Naive thymus-derived CD8-positive, alpha-beta T cell (primary cell): ENCODE measurements at places on chromosomes 4 and X.

DNA sequence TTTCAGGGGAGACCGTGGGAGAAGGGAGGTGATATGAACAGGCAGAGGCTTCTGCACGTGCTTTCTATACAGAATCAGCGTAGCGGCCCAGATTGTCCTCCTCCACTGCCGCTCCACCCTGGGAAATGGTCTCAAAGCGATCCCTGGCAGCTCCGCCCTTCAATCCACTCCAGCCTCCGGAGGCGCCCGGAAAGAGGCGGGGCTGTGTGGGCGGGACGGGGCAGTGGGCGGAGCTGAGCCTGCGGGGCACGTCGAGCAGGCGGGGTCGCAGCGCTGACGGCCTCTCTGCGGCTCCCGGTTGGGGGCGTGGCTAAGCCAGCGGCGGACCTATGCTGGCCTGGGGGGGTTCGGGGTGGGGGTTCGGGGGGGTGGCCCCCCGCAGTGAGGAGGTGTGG is 210 bp upstream of the SMIM10L2A start:
- DNase-seq, result peak; percentile 77

- DNase-seq, result no peak
These were observed 68.4 kb downstream of the GATB start for GRCh38 chr4:151692443-151692782.

GRCh38 chr4:75002381-75002780 is 69.5 kb downstream of the PARM1 start:
- no peak for DNase-seq

- DNase-seq, result no peak
These were observed 823 bp upstream of the MAN2B2 start for GRCh38 chr4:6573986-6574746.

DNA sequence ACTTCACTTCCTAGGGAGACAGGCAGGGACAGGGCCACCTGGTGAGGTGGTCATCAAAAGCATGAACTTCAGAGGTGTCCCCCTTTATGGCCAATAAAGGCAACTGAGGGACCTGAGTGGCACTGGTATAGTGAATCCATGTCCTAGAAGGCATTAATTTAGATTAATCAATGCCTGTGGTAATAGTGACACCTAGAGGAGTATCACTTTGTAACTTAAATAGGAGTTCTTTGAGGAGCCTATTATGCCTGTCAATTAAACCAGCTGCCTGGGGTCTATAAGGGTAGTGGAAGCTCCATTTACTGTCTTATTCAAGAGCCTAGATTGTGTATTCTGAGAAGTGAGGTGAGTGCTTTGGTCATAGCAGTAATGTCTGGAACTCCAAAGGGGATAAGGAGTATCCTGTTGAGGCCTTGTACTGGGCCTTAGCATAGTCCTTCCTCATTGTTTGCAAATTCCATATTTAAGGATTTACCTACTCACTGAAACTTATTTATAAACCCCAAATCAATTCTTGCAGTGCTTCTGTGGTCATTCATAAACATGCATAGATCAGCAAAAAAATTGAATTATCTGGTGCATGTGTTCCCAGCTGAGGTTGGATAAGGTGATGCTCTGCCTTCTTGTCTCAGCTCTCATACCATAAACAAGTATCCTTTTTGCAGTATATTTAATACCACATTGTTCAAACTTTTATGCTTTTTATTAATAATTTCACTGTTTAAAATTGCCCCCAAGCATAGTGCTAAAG is 213.8 kb upstream of the RADX start:
- no peak for DNase-seq

GRCh38 chr4:136554033-136554432 is 978.3 kb downstream of the PCDH18 start:
- no peak for DNase-seq

DNA sequence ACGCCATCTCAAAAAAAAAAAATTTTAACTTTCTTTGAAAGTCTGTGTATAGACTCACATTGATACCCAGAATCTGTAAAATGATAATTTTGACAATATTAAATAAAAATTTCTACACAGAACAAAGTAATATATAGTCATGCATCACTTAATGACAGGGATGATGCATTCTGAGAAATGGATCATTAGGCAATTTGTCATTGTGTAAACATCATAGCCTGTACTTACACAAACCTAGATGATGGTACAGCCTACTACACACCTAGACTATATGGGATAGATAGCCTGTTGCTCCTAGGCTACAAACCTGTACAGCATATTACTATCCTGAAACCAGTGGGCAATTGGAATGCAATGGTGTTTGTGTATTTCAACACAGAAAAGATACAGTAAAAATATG is 107.7 kb downstream of the BLTP1 start:
- no peak for DNase-seq
